ENCODE measurements at places on chromosomes 4 and X.

GRCh38 chr4:26858947-26859401 is 1.7 kb upstream of the STIM2 start:
- peak; percentile 18 for DNase-seq

GRCh38 chr4:112905728-112906127 is 143.7 kb upstream of the ANK2 start:
- DNase-seq, result no peak

DNA sequence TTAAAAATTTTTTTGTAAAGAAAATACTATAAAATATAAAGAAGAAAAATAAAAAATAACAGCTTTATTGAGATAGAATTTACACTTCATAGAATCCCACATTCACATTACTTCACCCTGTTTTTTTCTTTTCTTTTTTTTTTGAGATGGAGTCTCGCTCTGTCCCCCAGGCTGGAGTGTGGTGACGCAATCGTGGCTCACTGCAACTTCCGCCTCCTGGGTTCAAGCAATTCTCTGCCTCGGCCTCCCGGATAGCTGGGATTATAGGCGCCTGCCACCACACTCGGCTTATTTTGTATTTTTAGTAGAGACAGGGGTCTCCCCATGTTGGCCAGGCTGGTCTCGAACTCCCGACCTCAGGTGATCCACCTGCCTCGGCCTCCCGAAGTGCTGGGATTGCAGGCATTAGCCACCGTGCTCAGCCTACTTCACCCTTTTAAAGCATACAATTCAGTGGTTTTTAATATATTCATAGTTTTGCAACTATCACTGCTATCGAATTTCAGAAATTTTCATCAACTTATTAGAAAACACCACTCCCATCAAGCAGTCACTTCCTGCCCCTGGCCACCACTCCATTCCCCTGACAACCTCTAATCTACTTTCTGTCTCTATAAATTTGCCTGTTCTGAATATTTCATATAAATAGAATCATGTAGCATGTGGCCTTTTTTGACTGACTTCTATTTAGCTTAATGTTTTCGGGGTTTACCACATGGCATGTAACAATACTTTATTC is 48.7 kb downstream of the TMEM131L start:
- no peak for DNase-seq

DNA sequence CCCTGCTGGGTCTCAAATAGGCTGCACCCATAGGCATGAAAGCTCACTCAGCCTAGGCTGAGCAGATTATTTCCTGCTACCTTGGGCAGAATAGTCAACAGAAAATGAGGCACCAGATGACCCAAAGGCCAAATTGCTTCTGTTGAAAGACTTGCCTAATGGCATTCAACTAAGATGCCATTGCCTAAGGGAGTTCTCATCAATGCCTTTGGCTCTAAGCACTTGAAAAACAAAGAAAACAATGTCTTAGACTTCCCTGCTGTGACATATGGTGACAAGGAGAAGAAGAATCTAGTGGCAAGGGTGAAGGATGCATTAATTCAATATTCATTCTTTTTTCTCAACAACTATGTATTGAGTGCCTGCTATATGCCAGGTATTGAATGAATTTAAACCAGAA is 25.7 kb upstream of the PCDH19 start:
- no peak for DNase-seq

GRCh38 chr4:77564231-77564630 is 41.4 kb upstream of the CXCL13 start:
- no peak for DNase-seq

DNA sequence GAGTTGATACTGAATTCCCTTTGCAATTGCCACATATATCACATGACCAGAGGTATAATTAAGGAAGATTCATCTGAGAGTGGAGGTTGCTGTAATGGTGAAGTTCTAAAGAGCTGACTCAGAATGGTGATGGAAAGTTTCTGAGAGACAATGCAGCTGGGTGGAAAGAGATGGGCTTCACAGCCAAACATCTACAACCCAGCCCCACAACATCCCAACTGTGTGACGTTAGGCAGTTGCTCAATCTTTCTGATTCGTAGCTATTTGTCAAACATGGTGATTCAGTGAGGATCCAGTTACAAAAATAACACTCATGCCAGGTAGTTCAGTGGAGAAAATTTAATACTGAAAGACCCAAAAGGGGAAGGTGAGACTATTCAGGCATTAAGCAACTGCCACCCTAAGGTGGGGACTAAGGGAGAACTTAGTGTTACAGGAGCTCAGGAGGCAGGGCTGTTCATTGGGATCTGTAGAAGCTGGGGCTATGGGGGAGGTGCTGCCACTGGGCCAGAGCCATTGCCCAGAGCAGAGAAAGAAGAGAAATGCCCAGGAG is 6.9 kb upstream of the AFF1 start:
- no peak for DNase-seq

DNA sequence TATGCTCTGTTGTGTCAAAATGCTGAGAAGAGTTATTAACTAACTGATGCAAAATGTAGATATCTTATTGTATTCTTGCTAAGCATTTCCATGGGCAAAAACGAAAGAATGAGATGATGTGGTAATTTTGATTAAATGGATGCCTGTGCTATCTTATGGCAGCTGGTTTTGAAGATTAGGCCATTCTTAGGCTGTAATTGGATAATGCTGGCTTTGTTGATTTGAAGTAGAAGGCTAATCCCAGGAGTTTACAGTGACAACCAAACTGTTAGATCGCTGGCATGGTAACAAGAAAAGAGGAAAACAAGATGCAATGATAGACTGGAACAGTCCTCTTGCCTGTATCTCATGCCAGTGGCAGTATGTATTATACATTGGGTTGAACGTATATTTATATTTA is 74.1 kb upstream of the WDR44 start:
- DNase-seq, result no peak

DNA sequence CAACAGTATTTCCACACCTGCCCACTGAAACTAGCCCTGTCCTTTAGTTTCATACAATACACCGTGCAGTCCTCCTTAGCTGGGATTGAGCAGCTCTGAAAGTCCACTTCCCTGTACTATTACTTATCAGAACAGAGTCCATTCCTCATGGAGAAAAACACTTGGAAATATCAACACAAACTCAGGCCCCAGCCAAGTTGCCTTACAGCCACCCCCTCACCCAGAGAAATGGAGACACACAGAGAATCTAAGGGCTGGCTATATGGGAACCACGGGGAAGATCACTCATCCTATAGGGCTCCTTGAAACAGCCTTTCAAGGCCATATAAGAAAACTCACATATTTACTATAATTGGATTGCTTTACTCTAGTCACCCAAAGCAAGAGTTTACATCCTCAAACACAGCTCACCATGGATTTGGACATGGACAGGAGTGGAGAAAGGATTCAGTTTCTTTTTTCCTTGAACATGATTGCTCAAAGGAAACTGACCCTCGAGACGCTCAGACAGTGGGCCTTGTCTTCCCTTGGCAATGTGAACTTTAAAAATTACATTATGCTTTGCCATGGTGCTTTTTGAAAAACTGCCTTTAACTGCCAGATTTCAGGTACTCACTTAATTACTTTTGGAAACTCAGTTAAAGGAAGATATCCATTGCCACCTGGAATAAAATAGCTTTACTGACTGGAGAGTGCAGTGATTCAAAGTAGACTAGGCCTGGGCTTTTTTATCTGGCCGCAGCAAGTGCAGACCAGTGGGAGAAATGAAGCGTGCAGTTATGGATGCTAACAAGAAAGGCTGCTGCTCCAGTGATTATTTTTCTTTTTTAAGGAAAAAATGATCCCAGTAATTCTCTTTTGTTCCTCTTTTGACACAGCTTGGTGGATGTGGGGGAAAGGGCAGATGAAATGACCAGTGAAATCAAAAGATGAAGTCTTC is 1.6 kb downstream of the SCARB2 start:
- DNase-seq, result peak; percentile 38

DNA sequence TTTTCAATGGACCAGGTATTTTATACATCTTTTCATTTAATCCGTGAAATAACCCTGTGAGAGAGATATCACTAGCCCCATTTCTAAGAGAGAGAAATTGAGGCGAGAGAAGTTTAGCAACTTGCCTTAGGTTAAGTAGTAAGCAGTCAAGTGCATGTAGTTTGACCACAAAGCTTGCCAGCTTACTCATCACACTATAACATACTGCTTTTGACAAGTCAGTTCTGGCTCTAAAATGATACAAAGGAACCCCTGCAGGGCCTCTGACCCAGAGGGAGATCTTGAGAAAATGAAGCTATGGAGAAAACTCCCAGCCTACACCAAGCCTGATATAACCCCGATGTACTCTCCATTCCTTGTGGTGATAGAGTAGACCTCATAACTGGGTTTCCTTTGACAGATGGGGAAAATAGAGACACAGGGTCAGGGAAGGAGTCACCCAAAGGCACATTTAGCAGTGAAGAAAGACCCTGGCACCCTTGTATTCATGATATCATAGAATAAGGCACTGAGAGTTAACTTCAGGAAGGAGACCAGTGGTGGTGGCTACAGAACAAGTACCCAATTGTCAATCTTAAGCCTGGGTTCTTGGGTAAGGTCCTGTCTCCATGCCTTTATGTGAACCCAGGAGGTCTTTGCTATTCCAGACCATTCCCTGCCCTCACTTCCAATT is 60.2 kb upstream of the MSN start:
- no peak for DNase-seq

DNA sequence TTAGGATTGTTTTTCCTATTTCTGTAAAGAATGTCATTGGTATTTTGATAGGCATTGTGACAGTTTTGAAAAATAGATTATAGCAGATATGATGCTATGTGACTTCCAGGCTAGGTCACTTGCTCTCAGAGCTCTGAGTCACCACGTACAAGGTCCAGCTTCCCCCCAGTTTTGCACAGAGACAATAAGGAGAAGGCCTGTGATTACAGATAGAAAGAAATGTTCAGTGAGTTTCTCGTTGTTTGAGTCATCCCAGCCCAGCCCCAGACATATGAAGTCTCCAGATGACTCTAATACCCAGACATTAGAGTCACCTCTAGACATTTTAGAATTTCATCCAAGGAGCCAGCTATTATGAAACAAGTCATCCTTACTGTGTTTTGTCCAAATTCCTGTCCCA is 57.2 kb downstream of the MFAP3L start:
- DNase-seq, result no peak

- peak; percentile 85 for DNase-seq
Observed at GRCh38 chr4:12852338-12853307, 631.5 kb downstream of the RAB28 start.

DNA sequence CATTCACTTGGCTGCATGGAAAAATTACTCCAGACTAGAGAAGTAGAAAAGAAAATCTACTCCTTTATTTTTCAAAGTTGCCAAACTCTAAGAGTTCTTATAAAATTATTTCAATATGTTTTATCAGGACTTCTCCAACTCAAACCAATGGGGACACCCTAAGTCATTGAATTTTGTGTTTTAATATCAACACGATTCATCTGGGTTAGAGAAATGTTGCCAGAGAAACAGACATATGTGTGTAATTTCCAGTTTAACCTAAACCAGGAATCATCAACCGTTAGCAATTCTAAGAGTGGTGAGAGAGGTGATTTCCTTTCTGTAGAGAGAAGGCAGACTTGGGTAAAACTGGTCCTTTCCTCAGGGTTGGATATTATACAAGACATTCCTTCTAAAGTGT is 291.8 kb downstream of the LDB2 start:
- no peak for DNase-seq

DNA sequence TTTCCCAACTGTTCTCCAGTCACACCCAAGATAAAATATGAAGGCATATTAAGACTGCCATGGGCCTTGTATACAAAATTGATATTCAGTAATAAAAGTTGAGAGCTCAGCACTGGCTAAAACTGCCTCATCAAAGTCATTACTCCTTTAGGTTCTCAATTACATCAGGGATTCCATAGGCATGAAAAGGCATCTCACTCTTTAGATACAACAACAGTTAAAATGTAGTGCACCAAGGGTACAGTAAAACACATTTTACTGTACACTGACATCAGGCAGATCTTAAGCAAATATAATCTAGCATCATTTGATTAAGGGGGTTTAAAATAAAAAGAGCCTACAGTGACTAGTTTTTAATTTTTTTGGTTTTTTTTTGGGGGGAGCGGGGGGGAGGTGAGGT is 107.7 kb downstream of the PPP3CA start:
- DNase-seq, result no peak

DNA sequence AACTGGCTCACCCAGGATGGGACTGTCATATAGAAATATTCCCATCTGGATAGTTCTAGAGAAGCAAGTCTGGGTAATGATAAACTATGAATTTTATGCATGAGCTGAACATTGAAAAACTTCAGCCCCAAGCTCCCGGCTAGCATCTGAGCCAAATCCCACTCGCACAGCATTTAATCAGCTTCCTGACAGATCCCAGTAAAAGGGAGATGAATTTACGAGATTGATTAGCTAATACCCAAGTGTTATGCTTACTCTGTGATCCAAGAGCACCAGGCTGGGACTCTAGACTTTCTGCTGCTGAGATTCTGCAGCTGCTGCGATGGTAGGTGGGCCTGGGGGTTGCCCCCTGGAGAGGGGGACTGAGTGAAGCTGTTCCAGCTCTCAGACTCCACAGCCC is 28.0 kb downstream of the FRMPD3 start:
- no peak for DNase-seq

- no peak for DNase-seq
Observed at GRCh38 chr4:42915484-42915883, 23.0 kb downstream of the GRXCR1 start.

DNA sequence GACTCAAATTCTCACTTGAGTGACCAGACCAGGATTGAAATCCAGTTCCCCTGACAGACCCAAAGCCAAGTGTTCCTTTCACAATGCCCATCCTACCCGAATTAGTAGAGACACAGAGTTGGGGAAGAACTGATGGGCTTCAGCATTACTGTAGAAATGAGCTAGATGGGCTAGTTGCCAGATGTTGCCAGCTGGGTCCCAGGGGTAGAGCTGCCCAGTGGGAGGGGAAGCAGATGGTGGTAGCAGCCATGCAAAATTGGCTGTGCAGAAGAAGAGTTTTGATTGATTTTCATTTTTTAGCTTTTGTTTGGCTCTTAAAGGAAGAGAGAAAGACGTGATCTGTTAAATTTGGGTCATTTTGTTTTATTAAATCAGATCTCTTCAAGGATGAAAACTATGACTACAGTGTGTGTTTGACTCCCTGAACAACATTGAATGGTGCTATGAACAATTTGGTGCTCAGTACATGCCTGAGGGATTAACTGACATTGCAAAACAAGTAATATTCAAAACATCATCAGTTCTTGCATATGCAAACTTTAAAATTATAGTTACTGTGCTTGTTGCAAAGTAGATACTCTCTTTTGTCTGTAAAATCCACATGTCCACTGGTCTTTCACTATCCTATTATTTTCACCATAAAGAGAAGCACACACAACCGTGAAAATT is 86.0 kb downstream of the PARM1 start:
- DNase-seq, result no peak

- no peak for DNase-seq
Observed at GRCh38 chr4:165992283-165992682, 119.2 kb downstream of the TLL1 start.

GRCh38 chr4:39922399-39922798 is 55.3 kb downstream of the PDS5A start:
- no peak for DNase-seq

GRCh38 chr4:41307638-41308037 is 50.9 kb downstream of the UCHL1 start:
- DNase-seq, result no peak

- DNase-seq, result no peak
Observed at GRCh38 chrX:24229400-24229879, 79.9 kb downstream of the ZFX start.
